ENCODE measurements at places on chromosomes 12 and 14.
A peak's percentile ranks its signal among the peaks of the same experiment; 100 is the strongest.

- no peak for DNase-seq
These were observed 123.3 kb downstream of the PAPOLA start for GRCh38 chr14:96625426-96625985.

DNA sequence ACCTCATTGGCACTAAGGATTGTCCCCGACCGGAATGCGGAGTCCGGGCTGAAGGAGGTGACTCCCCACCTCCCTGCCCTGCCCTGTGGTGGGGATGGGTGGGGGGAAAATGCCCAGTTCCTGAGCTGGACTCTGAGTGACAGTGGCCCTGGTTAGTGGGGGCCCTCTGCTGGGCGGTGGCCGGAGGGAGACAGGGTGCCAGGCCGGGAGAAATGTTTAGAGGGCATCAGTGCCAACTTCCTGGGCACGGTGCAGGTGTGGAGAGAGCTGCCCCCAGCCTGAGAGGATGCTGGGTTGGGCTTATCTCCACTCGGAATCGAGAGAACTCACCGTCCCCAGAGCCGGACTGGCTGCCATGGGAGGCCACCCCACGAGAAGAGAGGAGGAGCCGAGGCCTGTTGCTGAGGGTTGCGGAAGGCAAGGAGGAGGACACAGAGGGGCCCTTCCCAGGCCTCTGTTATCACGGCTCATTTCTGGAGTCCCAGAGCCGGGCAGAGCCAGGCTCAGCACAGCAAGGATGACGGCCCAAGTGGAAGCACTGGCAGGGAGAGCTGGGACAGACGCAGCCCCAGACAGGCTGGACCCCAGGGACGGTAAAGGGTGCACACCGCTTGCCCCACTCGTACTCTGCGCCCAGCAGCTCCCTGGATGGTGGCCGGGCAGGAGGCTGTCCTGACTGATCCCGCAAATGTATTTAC, 156.7 kb downstream of the KIF26A start:
- no peak for DNase-seq

DNA sequence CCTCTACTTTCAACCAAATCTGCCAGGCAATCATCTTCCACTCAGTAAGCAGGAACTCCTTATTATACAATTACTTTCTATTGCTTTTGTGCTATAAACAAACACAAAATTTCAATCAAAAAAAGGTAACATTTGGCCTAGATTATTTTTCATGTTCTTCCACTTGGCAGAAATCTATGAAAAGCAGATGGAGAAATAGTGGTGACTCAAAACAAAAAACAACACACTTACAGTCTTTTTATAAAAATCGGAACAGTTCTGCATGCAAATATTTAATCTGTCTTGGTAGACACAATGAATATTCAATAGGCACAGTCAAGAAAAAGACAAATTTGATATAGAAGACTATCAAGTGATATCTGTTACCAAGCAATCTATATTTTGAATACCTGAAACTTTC, 376.8 kb downstream of the RPS29 start:
- no peak for DNase-seq

- no peak for DNase-seq
These were observed 70.0 kb downstream of the ARMH4 start for GRCh38 chr14:58082011-58082410.

GRCh38 chr12:8078398-8078797, 3.7 kb upstream of the NECAP1 start:
- DNase-seq, result peak; percentile 56

GRCh38 chr12:109099431-109100020, 2.1 kb downstream of the UNG start:
- no peak for DNase-seq

DNA sequence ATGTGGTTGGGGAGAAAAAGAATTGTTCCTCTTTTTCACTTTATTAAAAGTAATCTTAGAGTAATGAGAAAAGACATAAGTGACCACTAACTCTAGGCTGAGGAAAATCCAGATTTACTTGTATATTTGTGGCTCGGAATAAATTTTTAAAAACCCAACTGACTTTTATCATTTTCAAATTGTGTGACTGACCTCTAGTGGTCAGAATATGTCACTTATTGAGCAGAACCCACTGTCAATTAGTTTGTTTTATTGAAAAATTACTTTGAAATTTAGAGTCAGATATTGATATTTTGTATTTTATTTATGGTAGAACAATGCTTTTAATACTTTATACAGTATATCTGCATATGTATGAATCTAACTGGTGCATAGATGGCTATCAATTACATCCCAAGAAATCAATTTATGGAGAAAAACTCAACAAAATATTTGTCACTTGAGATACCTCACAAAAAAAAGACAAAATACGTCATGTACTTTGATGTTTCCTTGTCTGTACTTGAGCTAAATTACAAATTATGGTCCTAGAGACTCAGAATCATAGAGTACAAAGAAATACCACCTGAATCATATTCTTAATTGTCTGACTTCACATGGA, 229.4 kb downstream of the CNTN1 start:
- no peak for DNase-seq

GRCh38 chr12:31578632-31579031, 12.3 kb downstream of the DENND5B start:
- no peak for DNase-seq

DNA sequence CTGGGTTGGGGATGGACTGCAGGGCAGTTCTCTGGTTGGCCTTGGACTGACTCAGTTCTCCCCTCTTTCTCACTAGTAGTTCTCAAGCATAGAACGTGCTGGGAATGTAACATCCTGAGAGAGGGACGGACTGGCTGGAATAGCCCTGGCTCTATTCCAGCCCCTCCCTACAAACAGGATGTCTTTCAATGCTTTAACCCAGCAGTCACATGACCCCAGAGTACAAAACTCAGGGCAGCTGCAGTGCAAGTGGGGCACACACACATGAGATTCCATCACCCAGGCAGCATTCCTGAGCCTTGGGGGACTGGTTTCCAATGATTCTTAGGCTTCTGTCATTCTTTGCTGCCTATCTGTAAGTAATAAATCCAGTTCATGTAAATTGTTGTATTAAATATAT, 1.6 kb upstream of the ACOT6 start:
- DNase-seq, result no peak

DNA sequence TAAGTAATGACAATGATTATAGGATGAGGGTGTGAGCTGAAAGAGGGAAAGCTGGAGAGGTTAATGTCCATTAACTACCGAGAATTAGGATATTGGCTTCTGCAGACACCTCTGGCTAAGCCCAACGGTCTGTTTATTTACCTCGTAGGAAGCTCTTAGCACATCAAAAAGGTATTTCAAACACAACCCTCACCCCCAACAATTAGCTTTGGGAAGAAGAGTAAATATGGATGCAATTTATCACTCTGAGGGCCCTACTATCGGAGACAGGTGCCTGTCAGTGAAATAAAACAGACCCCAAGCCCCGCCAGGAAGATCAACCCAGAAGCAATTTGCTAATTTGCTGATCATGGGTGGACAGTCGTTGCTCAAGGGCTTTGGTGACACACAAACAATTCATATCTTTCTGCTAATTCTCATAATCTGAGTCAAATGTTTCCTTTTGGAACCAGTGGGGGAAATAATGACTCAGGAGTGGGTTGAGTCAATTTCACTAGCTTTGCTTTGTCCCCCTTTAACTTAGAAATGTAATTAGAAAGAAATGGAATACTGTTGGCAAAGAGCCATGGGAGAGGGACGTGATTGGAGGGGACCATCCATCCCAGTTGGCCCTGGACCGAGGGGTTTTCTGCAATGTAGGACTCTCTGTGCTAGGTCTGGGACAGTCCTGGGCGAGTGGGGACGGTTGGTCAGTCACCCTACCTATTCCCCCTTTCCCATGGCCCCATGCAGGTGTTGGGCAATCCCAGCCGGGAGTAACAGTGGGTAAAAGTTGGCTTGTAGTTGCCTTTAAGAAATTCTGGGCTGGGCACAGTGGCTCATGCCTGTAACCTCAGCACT, 99.1 kb upstream of the MED13L start:
- no peak for DNase-seq

GRCh38 chr14:54889919-54890318, 12.7 kb downstream of the GCH1 start:
- no peak for DNase-seq

GRCh38 chr12:308511-308910, 45.9 kb upstream of the SLC6A13 start:
- no peak for DNase-seq

DNA sequence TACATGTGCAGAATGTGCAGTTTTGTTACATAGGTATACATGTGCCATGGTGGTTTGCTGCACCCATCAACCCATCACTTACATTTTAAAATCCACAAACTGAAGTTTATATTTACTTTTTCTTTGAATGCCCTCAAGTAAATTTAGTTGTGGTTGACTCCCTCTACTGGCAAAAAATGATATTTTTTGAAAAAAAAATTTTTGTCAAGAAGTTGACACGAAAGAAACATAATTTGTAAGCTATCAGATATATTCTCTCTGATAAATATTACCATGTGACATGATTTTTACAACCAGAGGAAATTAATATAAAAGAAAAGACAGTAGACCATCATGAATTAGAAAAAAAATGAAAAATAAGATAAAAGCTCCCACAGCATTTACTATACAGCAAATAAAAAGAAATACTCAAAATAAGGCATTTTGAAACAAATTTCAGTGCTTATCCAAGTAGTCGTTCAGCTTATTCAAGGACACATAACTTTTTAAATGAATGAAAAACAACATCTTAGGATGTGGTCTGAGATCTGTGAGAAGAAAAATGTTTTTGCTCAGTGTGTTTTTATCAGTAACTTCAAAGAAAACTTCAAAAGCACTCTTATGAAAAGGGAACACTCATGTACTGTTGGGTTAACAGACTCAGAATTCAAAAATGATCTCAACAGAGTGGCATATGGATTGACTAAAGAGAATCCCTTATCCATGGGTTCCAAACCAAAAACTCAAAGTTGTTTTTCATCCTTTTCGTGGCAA, 30.0 kb upstream of the GRIP1 start:
- no peak for DNase-seq

- DNase-seq, result no peak
These were observed 115.0 kb upstream of the CPM start for GRCh38 chr12:69047990-69048389.

DNA sequence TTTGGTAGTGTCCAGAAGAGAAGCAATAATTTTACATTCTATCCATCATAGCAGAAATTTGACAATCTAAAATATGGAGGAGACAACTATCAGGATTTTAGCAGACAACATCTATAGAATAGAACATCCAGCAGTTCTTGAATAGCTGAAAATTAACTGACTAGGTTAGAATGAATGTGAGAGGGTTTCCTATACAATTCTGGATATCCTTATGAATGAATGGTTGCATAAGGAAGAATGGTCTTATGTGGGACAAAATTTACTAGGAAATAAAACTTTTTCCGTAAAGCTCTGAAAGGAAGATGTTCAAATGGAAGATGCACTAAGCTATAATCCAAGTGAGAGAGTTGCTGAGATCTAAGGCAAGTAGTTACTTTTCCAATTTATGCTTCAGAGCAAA, at the start of gene OR6C3:
TSS of gene OR6C3 (plus strand) at position 301 of the 400 bp plus-strand sequence. CDS start 955 bp downstream, outside the sequence.
- no peak for DNase-seq

GRCh38 chr12:120075034-120075616, 41.4 kb downstream of the RAB35 start:
- peak; percentile 21 for DNase-seq

GRCh38 chr12:47527816-47528215, 178.0 kb downstream of the RPAP3 start:
- DNase-seq, result no peak

DNA sequence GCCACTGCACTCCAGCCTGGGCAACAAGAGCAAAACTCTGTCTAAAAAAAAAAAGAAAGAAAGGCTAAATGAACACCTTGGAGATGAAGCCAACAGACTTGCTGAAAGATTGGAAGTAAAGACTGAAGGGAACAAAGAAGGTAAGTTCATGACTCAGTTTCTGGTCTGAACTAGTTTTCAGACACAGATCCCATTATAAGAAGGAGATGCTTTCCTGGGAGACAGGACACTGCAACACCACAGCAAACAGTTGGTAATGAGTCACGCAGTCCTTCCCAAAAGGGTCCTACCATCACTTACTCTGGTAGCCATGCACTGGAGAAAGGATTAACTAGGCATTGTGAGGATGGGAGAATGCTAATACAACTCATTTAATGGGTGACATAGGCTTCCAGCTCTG, 97.2 kb downstream of the SSPN start:
- no peak for DNase-seq

DNA sequence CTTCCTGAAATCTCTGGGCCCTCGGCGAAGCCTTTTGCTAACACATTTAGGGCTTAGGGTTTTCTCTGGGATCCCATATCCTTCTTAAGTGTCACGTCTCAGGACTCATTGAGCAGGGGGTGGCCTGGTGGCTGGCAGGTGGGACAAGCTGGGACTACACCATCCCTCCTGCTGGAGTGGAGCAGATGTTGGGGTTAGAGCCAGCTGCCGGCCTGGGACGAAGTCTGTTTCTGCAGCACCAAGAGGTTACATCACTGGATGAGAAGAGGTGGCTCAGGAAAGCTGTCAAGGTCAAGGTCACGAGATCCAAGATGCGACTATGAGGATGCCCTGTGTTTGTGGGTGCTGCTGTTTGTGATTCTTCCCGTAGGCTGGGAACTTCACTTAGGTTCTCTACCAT, 16.3 kb downstream of the SMCO2 start:
- DNase-seq, result no peak

- DNase-seq, result peak; percentile 68
These were observed 45.1 kb upstream of the PNMA1 start for GRCh38 chr14:73759183-73759713.

DNA sequence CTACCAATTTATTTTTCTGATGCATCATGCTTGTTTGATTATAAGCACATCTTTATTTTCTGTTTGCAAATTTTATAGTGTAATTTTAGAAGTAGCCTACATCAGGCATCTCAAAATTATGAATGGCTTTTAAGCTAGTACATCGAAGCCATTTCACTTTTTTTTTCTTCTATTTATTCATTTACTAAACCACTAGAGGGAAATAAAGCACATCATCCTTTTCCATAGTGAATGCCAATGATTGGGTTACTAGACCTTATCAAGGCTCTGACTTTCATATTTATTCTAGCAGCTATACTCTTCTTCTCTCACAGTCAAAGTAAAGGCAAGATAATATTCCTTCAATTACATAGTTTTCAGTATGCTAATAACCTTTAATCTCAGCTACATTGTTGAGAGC, 736.4 kb upstream of the LRFN5 start:
- no peak for DNase-seq

DNA sequence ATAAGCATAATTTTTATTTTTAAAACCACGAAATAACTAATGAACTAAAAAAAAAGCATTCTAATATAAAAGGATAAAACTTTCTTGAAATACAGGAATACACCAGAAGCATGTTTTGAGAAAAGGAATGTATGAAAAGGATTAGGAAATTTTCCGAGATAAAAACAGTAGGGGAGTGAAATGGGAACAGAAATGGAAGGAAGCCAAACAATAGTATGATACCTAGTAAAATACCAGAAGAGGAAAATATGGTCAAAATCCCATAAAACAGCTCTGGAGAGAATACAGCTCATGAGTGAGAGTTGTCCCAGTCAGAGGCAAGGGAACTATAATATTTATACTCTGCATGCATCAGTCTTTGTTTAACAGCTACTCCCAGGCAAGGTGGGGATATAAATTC, 1016.2 kb downstream of the SLC6A15 start:
- no peak for DNase-seq

DNA sequence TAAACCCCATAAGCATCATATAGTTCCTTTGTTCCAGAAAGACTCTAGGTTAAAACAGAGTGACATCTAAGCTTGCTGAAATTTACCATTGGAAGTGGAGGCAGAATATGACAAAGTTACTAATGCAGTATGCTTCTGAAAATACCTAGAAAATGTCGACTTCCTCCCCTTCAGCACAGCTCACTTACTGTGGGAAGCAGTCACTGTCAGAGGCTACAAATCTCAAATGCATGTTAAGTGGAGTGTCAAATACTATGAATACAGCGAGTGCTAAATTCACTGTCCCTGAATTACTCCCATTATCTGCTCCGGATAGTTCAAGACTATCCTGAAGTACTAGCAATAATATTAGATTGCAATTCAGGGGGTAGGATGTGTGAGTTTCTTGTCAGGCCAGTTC, 1454.6 kb downstream of the AACS start:
- no peak for DNase-seq

Measured in activated T-cell treated with anti-CD3 and anti-CD28 coated beads, Interleukin-2, amount 50 U/mL, for 1 hour (primary cell).